GM18507 (cell line): ENCODE measurements at places on chromosomes 12 and 14.

DNA sequence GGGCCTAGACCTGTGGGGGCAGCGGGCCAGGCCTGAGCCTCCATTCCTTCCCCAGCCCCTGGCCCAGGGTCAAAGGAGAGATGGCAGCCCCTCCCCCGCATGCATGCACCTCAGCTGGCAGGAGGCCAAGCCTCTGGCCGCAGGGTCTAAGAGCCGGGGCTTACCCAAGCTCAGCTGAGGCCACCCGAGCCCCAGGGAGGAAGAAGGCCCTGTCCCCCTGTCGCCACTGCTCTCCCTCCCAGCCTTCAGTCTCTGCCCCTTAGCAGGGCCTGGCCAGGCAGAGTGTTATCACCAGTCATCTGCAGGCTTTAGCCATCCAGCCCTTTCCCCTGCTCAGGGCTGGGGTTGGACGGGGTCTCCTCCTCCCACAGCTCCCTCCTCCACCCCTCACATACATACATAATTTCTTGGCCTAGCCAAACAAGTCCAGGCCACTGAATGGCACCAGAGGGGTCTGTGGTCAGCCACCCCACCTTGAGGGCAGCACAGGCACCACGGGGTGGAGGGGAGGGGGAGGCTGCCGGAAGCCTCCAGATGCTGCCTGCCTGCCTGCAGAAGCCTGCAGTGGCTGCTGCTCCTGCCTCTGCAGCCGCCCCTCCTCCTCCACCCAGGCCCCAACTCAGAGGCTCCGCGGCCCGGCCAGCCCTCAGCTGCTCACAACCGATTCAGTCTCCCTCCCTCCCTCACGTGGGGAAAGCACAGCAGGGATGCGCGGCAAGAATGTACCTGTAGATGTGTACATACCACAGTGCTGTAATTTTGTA, 22.8 kb downstream of the RAB35 start:
- DNase-seq: no peak

- DNase-seq: no peak
Observed at GRCh38 chr14:73916324-73916723, 29.7 kb downstream of the ZNF410 start.

DNA sequence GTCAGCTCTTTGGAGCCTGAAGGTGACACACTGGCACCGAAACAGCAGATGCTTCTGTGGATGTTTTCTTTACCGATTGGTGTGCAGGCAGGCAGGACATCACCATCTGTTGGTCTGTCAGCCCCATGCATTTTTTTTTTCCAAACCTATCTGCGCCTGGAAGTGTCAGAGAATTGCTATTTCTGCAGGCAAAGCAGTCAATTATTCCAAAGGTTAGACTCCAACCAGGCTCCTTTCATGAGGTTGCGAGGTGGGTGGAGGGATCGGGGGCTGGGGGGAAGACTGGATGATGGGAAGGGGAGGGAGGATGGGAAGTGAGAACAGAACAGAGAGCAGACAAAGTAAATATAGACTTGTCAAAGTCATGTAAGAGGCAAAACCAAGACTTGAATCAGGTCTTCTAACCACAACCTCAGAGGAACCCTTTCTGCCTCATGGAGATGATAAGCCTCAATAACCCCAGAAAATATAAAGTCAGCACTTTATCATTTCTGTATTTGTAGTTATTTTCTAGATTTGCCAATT, 117.7 kb downstream of the OTOGL start:
- peak; percentile 5 for DNase-seq

- DNase-seq: no peak
Observed at GRCh38 chr14:72610096-72610830, 283.6 kb downstream of the DPF3 start.

- no peak for DNase-seq
Observed at GRCh38 chr12:104809251-104809650, 148.8 kb downstream of the SLC41A2 start.
